ENCODE measurements at places on chromosomes 2 and 18. TPM values are rescaled to one million over a fixed set of nuclear protein-coding genes. Genes with fewer than 3 reads are reported as not detected.

Gene CNDP1
- not detected for total RNA-seq

Gene CD207
- not detected for total RNA-seq

Gene NEB
- 0.26 TPM for total RNA-seq

Gene SLC4A3
- total RNA-seq = 1.3 TPM

DNA sequence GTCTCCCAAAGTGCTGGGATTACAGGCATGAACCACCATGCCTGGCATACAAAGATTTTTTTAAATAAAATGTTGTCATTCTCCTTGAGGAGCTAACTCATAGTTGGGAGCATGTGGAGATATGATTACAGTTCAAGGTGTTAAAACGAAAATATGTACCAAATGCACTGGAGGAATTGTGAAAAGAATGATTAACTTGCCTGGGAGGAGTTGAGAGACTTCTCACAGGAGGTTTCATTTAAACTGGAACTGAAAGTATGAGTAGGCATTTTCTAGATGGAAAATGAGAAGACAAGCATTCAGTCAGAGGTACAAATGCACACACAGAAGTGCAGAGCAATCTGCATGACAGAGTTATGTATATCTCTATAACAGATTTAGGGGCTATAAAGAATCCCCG lies 126.6 kb upstream of the PDE1A start:
- no peak for DNase-seq

GRCh38 chr2:30986231-30986580 lies 152.0 kb downstream of the GALNT14 start:
- DNase-seq = peak; percentile 9

GRCh38 chr2:172600557-172601008 lies 44.7 kb downstream of the PDK1 start:
- no peak for DNase-seq

GRCh38 chr18:52510139-52510538 lies 170.1 kb downstream of the DCC start:
- DNase-seq = no peak

GRCh38 chr2:240156435-240157146 lies 16.1 kb upstream of the OTOS start:
- no peak for DNase-seq

GRCh38 chr2:65532326-65532725 lies 99.9 kb upstream of the SPRED2 start:
- DNase-seq = no peak

DNA sequence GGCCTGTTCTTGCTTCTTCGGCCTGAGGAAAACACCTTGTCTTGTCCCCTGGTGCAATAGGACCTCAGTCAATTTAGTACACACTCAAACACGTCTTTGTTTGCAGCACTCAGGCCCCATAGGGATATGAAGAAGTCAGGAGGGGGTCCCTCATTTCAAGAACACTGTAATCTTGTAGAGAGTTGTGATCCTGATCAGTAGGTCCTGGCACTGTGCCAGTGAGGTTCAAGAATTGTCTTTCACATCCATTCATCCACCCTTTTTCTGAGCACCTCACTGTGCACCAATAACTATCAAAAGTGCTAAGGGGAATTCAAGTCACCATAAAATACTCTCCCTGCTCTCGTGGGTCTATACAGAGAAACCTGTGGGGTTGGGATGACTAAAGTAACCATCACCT lies 131.4 kb upstream of the LHCGR start:
- DNase-seq = no peak

DNA sequence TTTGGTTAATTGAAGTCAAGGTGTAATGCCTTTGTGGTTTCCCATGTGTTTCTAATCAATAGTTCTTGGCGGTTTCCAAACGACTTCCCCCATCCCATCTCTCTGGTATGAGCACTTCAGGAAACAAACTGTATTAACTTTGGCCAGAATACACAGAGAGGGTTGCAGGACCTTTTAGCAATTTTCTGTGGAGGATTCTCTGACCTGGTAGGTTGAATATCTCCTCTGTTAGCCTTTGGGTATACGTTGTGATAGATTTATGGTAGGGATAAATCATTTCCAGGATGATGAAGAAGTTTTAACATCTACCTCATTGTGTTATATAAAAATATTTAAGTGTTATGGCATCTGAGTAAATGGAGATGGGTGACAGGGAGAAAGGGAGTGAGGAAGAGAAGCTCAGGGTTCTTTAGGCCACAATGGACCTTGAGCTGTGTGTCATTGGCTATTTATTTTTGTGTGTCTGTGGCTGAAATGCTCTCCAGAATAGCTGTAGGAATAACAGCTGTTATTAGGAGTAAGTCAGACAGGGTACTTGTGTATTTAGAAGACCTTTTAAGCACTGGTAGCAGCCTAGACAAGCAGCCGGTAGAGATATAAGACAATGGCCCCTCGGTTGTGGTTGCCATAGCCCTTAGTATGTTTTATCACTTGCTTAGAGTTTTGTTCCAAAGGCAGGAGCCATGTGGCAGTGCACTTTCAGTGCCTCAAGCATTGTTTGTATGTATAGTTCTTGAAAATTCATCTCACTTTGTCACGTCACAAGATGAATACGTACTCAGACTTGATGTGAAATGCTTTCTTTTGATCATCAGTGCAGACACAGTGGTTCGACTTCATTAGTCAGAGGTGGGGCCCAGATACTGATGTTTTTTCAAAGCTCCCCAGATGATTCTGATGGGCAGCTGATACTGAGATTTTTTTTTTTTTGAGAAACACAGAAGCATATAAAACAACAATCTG lies 91.1 kb downstream of the FMNL2 start:
- DNase-seq = no peak

DNA sequence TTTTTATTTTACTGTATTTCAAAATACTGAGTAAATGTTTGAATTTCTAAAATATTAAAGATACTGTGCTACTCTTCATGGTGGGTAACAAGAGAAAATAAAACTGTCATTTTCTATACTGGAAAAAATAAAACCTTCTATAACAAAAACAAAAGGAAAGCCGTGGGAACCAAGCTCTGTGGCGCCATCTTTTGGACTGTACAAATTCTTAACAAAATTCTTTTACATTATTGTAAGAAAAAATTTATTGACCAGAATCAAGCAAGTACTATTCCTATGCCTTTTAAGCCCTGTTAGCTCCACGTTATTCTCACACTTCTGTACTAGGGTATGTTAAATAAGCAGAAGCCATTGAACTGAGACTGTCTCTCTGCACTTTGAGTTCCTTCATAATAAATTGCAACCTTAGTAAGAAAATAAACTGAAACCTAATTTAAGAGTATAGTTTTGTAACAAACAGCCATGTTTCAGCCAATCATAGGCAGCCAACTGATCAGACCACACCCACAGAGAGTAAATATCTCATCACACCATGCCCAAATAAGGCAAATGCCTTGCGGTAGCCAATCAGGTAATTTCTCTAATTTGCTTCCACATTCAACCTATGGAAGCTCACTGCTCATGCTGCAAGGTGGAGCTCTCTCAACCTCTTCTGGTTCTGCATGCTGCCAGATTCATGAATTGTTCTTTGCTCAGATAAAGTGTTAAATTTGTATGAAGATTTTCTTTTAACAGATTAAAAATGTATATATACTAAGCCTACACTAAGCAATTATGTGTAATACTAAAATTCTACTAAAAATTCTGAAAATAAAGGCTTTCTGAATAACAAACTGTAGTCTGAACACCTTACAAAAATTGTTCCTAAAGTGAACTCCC lies 42.2 kb downstream of the HIBCH start:
- DNase-seq = peak; percentile 65

- no peak for DNase-seq
Measured at GRCh38 chr2:227095346-227095745, 68.7 kb downstream of the COL4A4 start.

GRCh38 chr2:240295256-240296103 lies 140.0 kb upstream of the GPC1 start:
- DNase-seq = no peak

GRCh38 chr2:40226637-40227036 lies 225.3 kb downstream of the SLC8A1 start:
- no peak for DNase-seq

DNA sequence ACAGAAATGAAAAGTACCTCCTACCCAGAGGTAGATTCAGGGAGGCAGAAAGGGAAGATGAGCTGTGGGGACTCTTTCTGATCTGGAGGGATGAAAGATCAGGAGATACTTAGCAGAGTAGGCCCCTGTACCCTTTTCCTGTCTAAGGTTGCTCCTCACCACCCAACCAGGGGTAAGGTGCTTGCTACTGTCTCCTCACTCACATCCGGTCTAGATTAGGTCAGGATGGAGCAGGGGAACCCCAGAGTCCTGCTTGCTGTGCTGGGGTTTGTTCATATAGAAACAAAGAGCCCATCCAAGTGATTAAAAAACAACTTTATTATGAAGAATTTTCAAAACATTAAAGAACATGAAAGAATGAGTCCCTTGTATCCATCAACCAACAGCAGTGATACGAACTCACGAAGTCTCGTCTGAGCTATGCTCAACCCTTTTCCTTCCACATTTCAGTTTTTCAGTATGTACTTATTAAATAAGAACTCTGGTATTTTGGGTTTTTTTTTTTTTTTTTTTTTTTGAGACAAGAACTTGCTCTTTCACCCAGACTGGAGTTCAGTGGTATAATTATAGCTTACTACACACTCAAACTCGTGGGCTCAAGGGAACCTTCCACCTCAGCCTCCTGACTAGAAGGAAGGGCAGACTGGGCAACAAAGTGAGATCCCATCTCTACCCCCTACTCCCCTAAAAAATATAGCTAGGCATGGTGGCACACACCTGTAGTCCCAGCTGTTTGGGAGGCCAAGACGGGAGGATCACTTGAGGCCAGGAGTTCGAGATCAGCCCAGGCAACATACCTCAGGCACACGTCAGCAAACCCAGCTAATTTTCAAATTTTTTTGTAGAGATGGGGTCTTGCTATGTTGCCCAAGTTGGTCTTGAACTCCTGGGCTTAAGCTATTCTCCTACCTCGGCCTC lies 28.5 kb upstream of the MCFD2 start:
- DNase-seq = no peak

DNA sequence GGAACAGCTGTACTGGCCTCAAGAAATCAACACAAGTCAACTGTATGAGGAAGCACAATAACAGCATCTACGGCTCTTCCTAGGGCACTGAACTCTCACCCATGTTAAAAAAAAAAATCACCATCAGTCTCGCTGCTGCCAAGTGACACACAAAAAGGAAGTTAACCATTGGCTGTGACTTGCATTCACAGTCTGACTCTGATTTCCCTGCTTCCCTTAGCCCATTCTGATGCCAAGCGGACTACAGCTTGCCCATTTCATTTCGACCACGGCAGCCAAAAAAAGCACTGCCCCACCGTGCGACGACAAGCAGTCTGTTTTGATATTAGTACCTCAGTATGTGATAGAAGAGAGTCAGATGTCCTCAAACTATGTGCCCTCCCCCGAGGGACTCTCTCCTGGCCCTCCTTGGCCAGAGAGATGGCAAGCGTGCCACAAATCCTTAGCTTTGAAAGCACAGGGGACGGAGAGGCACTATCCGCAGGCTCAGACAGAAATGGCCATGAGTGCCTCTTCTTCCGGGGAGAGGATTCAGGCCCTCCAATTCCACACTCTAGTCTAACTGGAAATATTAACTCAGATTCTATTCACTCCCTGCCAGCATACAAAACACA lies 250.0 kb downstream of the TCF4 start:
- DNase-seq = no peak

DNA sequence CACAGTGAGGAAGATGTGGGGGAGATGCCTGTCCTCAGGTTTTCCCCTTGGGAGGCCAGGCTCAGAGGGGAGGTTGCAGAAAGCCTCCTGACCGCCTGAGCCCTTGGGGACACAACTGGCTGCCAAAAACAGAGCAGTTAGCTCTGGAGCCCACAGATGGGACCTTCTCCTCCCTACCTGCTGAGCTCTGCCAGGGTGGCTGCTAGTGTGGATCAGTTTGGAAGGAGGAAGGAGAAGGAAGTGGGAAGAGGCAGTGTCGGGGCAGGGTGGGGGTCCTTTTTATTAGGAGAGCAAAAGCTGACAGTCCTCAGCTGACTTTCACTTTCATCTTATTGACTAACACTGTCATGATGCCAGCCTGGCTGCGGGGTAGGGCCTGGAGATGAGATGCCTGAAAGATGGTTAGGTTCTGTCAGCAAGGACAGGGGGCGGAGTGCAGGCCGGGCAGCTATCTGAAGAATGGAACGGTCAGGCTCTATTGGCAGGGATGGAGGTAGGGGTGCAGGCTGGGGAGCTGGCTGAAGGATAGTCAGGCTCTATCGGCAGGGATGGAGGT lies 188.5 kb upstream of the HDAC4 start:
- DNase-seq = no peak

DNA sequence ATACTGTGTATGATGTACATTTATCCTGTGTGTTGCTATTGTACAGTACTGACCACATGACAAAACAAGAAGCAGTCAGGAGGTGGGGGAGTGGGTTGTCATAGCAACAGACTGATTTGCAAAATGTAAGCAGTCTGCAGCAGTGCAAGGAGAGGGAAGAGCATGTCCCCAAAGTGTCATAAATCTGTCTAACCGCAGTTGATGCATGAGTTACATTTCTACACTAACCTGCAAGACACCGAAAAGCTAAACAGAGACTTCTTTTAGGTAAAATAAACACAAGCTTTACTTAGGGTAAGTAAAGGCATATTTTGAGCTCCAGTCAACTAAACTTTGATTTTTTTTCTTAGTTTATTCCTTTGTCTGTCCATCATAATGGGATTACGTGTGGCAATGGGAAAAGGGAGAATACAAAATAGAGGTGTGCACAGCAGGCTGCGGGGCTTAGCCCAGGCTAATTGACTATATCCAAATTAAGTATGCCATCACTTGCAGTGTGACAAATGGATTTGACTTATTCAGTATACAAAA lies 134.5 kb downstream of the MEIS1 start:
- DNase-seq = peak; percentile 76

DNA sequence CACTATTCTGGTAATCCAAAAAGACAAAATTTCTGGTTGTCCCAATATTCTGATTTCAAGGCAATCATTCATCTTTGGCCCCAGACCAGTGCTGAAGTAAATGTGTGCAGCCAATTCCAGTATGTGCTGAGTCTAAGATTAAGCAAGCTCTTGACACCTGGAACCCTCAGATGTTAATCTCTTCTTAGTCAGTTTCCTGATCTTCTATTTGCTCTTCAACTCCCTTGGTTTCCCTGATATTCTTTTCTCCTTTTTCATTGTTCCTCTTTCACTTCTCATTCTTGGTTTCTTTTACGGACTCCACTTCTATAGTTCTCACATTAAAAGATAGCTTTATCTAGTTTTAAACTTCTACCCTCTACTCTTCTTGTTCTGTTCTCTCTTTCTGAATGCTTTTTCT lies 445.7 kb upstream of the FANCL start:
- DNase-seq = no peak

DNA sequence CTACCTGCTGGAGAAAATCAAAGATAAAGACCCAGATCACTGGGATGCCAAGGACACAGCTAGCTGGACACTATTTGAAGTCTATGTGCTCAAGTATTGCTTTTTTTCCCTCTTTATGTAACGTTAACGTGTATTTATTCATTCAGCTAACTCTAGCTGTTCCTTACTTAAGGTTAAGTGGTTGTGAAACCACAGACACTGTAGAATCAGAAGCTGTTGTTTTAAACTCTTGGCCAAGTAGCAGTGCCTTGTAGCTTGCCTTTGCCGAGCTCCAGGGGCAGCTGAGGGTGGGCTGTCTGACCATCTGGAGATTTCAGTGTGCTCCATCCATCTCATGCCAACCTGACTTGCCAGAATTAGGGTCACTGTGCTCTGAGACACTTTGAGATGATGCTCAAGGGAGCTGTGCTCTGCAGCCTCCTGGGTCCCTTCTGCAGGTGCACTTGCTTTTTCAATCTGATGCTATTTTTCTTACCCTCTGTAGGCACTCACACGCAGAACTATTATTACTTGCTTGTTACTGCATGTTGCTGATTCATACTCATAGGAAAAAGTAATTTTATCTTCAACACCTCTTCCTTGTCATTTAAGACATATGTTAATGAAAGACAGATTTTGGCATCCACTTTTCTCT lies 116.2 kb downstream of the METTL8 start:
- DNase-seq = peak; percentile 34
